A549 treated with CORT108297 at 1 μM for 4 hours (cell line): ENCODE measurements at places on chromosomes 1 and 21. TPM values are rescaled to one million over a fixed set of nuclear protein-coding genes. Genes with fewer than 3 reads are reported as not detected.

The PTPN14 gene
- total RNA-seq: 8.0 to 11.6 TPM (median 9.8 TPM) in 5 replicates

The CLEC20A gene
- not detected in 5 replicates for total RNA-seq

The TNFRSF4 gene
- total RNA-seq: 0.07 to 0.18 TPM (median 0.13 TPM) in 4 of 5 replicates, not detected in the other

The RAB25 gene
- total RNA-seq: 0.21 TPM in 1 of 5 replicates, not detected in the others

The HSPA6 gene
- 2.0 to 10.4 TPM (median 2.4 TPM) in 5 replicates for total RNA-seq

The OR4F16 gene
- not detected in 5 replicates for total RNA-seq

The GCSAML gene
- total RNA-seq: not detected in 5 replicates

The CFAP74 gene
- total RNA-seq: 0.06 to 0.08 TPM (median 0.07 TPM) in 3 of 5 replicates, not detected in the others

The AUNIP gene
- 6.0 to 8.0 TPM (median 6.4 TPM) in 5 replicates for total RNA-seq

The OR2L3 gene
- not detected in 5 replicates for total RNA-seq

The IFI44L gene
- 0.03 to 0.09 TPM in 2 of 5 replicates, not detected in the others for total RNA-seq

The IFFO2 gene
- total RNA-seq: 11.0 to 17.6 TPM (median 14.0 TPM) in 5 replicates

The APCS gene
- not detected in 5 replicates for total RNA-seq

The FTCD gene
- 0.12 TPM in 1 of 5 replicates, not detected in the others for total RNA-seq

The COL16A1 gene
- 3.6 to 7.1 TPM (median 5.4 TPM) in 5 replicates for total RNA-seq

The APOBEC4 gene
- not detected in 5 replicates for total RNA-seq

The CHAF1B gene
- 10.8 to 11.6 TPM (median 11.4 TPM) in 5 replicates for total RNA-seq

The SYT11 gene
- total RNA-seq: 1.1 to 1.6 TPM (median 1.3 TPM) in 5 replicates

The HRNR gene
- total RNA-seq: not detected in 5 replicates

The MEGF6 gene
- total RNA-seq: 7.6 to 15.3 TPM (median 13.2 TPM) in 5 replicates

The DNASE2B gene
- total RNA-seq: not detected in 5 replicates

The AK2 gene
- 146 to 177 TPM (median 151 TPM) in 5 replicates for total RNA-seq

The SLC1A7 gene
- total RNA-seq: 0.05 TPM in 1 of 5 replicates, not detected in the others

The DENND2C gene
- 0.29 to 0.57 TPM (median 0.39 TPM) in 5 replicates for total RNA-seq

The CCDC181 gene
- total RNA-seq: 0.06 to 0.24 TPM (median 0.10 TPM) in 5 replicates

The SELP gene
- total RNA-seq: not detected in 5 replicates

The MYCL gene
- total RNA-seq: 0.61 to 1.4 TPM (median 1.3 TPM) in 5 replicates

The PGLYRP3 gene
- total RNA-seq: not detected in 5 replicates

The UTS2 gene
- total RNA-seq: not detected in 5 replicates

The IKBKE gene
- 6.3 to 9.1 TPM (median 7.8 TPM) in 5 replicates for total RNA-seq

The AMY1C gene
- not detected in 5 replicates for total RNA-seq

The TAS1R1 gene
- total RNA-seq: not detected in 5 replicates

The OR2T11 gene
- not detected in 5 replicates for total RNA-seq

The KCNH1 gene
- 2.1 to 3.5 TPM (median 2.6 TPM) in 5 replicates for total RNA-seq

The VAMP4 gene
- total RNA-seq: 4.3 to 5.1 TPM (median 5.0 TPM) in 5 replicates

The NEXN gene
- 4.5 to 8.5 TPM (median 5.4 TPM) in 5 replicates for total RNA-seq

The CDC73 gene
- 30.3 to 35.1 TPM (median 32.6 TPM) in 5 replicates for total RNA-seq

The ALDH4A1 gene
- 10.1 to 14.9 TPM (median 14.5 TPM) in 5 replicates for total RNA-seq

The CHIT1 gene
- not detected in 5 replicates for total RNA-seq

The RGS16 gene
- total RNA-seq: 0.18 to 0.29 TPM (median 0.25 TPM) in 5 replicates

The CLCNKB gene
- 0.06 to 0.09 TPM (median 0.08 TPM) in 4 of 5 replicates, not detected in the other for total RNA-seq

The FGR gene
- total RNA-seq: 0.05 to 0.06 TPM in 2 of 5 replicates, not detected in the others

The CNIH3 gene
- total RNA-seq: 0.25 to 0.69 TPM (median 0.56 TPM) in 5 replicates

The KRTAP12-3 gene
- not detected in 5 replicates for total RNA-seq

The PARS2 gene
- total RNA-seq: 3.6 to 5.4 TPM (median 4.8 TPM) in 5 replicates

The PAPPA2 gene
- total RNA-seq: 0.01 to 0.02 TPM (median 0.01 TPM) in 4 of 5 replicates, not detected in the other

The CSMD2 gene
- not detected in 5 replicates for total RNA-seq

The STPG1 gene
- total RNA-seq: 6.3 to 7.0 TPM (median 6.8 TPM) in 5 replicates

The SLC45A1 gene
- 3.2 to 6.1 TPM (median 5.1 TPM) in 5 replicates for total RNA-seq

The CD53 gene
- total RNA-seq: not detected in 5 replicates

The PLA2G4A gene
- 8.5 to 12.0 TPM (median 9.7 TPM) in 5 replicates for total RNA-seq

The FYB2 gene
- not detected in 5 replicates for total RNA-seq

The FMO4 gene
- total RNA-seq: 0.44 to 0.68 TPM (median 0.50 TPM) in 5 replicates

The DSCAM gene
- total RNA-seq: not detected in 5 replicates

The TBX19 gene
- total RNA-seq: 0.60 to 0.98 TPM (median 0.78 TPM) in 5 replicates

The LHX8 gene
- total RNA-seq: 0.81 to 1.4 TPM (median 1.2 TPM) in 5 replicates
